ENCODE measurements at places on chromosomes 7 and 10.

DNA sequence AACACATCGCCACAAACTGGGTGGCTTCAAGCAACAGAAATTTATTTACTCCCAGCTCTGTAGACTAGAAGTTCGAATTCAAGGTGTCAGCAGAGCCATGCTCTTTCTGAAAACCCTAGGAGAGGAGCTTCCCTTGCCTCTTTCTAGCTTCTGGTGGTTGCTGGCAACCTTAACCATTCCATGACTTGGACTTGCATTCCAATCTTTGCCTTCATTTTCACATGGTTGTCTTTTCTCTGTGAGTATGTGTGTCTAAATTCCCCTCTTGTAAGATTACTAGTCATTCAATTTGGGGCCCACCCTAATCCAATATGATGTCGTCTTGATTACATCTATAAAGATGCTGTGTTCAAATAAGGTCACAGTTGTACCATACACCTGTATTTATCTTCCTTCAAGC lies 65.9 kb upstream of the PRKG1 start:
- DNase-seq = no peak

GRCh38 chr10:122968698-122969097 lies 11.5 kb upstream of the PSTK start:
- no peak for DNase-seq

DNA sequence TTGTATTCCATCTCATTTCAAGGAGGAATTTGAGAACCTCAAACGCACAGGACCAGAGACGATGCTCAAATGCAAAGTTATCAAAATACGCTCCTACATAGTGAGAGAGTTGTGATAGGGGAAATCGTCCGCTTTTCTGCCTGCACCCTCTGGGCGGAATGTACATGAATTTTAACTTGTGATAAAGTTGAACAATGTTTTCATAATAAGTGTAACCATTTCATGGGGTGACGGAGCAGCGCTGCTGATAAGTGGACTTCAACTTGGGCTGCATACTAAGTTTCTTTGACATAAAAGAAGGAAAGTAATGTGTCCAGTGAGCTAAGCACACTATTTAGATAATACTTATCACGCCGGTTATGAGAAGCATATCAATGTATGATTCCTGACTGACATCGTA lies 497.5 kb upstream of the MGMT start:
- DNase-seq = no peak

GRCh38 chr7:668139-668931 lies 58.2 kb upstream of the DNAAF5 start:
- DNase-seq = no peak

- DNase-seq = no peak
Measured at GRCh38 chr7:78066599-78066998, 268.0 kb downstream of the PHTF2 start.

- no peak for DNase-seq
Measured at GRCh38 chr10:58335306-58336005, 650 bp downstream of the UBE2D1 start.

DNA sequence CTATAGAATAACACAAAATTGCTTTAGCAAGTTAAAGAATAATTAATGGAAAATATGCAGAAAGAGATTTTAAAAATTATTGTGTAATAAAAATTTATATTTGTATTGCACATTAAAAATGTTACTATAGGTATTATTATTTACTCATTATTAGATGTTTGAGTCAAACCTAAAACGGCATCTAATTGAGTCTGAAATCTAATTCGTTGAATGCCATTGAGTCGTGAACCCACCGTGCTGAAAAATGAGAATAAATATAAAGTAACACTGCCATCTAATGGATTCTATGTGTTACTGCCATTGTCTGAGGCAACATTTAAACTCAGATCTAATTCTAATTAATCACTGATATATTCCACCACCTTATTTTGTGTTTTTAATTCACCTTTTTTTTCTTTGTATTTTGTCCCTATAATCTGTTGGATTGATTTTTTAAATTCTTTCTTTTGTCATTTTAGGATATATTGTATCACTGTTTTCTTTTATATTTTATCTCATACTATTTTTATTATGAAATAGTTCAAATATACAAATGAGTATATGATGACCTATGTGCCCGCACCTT lies 62.2 kb downstream of the SAMD9 start:
- no peak for DNase-seq

- no peak for DNase-seq
Measured at GRCh38 chr7:47304727-47305719, 276.9 kb downstream of the TNS3 start.

GRCh38 chr7:157568770-157569584 lies 232.2 kb downstream of the DNAJB6 start:
- DNase-seq = no peak

DNA sequence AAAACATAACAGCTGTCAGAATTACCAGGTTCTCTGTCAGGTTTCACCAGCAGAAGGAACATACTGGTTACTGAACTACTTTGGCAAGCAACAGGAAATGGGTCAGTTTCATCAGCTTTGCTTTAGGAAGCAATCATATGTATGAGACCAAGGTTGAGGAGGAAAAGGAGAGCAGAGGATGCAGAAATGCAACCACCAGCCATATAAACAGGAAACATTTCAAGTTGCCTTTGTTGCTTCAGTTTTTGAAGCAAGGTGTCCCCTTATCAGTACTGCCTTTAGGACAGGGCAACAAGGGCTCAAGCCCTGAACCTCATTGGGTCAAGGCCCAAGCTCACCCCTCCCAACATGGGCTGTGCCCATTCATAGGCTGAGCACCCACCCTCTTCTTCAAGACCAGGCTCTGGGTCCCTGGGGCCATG lies 10.2 kb downstream of the HIPK2 start:
- no peak for DNase-seq

DNA sequence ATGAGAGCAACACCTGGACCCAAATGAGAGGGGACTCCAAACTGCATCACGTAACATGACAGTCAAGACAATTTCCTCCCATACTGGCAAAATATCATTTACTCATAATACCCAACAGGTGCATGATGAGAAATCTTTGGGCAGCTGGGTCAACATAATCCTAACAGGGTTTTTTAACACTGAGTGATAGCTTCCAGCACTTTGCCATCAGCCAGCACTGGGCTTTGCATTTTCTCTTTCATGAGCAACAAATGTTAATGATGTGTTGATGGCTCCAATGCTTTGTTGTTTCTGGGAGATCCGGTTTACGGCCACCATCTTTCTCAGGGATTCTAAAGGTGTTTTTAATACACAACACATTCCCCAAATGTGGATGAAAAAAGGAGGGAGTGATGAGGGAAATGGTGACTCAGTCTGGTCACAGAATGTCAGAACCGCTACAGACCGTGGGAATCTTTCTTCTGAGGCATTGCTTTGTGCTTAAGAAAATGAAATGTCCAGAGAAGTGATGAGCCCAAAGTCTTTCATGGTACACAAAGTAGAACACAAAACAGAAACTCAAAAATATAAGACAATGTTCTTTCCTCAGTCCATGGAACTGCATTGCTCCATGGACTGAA lies 705.7 kb upstream of the IGFBP3 start:
- no peak for DNase-seq

DNA sequence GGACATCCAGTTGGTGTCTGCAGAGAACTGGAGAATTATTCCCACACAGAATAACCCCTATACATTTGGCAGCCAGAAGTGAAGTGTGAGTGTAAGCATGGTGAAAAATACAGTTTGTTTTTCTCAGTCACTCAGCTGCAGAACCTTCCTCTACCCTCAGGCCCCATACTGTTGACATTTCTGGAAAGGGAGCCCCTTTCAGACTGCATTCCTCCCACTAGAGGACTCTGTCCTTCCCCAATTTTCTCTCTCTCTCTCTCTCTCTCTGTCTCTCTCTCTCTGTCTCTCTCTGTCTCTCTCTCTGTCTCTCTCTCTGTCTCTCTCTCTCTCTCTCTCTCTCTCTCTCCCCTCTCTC lies 86.8 kb upstream of the STEAP1B start:
- no peak for DNase-seq

GRCh38 chr10:30072068-30072467 lies 12.7 kb upstream of the JCAD start:
- DNase-seq = no peak

GRCh38 chr7:137731436-137731835 lies 115.3 kb downstream of the DGKI start:
- DNase-seq = no peak

GRCh38 chr7:17849504-17849903 lies 90.8 kb downstream of the SNX13 start:
- no peak for DNase-seq

DNA sequence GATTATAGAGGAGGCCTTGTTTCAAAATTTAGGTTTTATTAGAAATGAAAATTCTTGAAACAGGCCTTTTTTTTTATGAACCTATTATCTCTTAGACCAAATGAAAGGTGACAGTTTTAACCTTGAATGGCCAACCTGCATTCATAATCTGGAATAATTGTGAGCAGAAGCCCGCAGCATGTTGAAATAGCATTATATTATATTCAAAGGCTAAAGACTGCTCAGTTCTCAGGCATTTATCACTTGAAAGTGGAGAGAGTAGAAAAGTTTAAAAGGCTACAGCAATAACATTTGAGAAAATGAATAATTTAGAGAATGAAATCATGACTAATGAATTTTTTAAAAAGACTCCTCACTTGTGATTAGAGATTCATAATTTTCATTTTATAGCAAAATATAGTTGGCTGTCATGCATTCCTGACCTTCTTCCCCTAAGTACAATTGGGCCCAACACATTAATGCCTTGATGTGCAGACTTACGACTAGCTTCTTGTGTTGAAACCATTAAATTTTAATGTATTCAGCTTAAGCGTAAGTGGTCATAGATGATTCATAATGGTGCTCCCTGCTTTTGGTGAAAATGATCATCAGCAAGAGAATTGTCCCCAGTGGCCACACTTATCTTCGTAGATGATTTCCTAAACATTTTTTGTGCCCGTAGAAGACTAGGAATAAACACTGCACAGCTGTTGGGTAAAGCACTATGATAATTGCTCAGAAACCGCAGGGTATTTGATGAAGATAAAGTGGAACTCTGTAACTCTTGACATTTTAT lies 346.6 kb upstream of the BMPER start:
- DNase-seq = no peak

- DNase-seq = no peak
Measured at GRCh38 chr7:116315293-116315692, 105.0 kb downstream of the TES start.

- DNase-seq = no peak
Measured at GRCh38 chr7:4156190-4156589, 525.9 kb upstream of the FOXK1 start.

All from LNCaP clone FGC (cell line).